Suppressor macrophage treated with lipopolysaccharide for 4 hours (primary cell): ENCODE measurements at places on chromosomes 7 and 10.

- DNase-seq, result no peak
These were observed 28.9 kb upstream of the ASAH2 start for GRCh38 chr10:50280049-50280841.

DNA sequence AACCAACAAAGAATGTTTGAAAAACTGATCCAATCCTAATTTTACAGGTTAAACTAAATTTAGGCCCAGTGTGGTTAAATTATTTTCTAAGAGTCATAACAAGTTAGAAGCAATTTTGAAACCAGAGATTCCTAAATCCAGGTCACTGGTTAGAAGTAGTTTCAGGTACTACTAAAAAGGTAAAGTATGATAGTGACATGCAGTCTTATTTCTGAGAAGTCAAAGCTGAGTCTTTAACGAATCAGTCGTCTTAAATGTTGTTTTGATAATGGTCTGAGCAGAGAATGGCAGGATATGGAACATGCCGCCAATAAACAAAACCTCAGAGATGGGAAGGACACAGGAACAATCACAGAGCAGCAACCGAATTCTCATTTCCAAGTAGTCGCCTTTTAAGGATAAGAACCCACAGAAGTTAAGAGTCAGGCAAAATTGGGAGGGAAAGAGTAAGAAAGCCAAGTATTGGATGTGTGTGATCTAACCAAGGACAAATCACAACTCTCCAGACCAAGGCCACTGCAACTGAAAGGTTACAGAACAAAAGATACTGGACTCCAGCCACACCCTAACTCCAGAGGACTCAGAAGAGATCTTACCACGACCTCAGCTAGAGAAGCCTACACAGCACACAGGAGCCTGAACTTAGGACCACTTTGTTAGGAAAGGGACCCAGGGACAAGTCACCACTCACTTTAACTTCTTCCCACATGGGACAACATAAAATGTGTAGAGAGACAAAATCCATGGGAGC is 19.7 kb downstream of the TMEM243 start:
- no peak for DNase-seq

GRCh38 chr10:128855618-128856428 is 611.2 kb upstream of the MGMT start:
- no peak for DNase-seq

DNA sequence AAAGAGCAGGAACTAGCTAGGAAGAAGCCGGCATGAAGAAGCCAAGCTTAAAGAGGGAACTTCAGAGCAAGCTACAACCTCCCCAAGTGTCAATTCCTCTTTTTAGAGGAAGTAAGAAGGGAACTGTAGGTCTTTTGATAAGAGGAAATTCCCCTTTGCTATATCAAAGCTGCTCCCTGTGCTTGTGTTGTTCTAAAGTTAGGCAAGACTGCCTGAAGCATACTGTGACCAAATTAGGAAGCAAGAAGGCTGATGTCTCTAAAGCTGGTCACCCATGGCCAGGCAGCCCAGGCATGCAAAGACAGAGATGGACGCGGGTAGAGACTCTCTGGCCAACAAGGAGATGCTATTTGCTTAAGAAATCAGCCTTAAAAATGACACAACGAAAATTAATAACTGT is 87.9 kb downstream of the RNF216 start:
- DNase-seq, result peak; percentile 95

GRCh38 chr7:17302575-17303142 is 4.2 kb downstream of the AHR start:
- peak; percentile 55 for DNase-seq

- DNase-seq, result no peak
These were observed 1123.9 kb downstream of the CNTNAP2 start for GRCh38 chr7:147240468-147240867.

DNA sequence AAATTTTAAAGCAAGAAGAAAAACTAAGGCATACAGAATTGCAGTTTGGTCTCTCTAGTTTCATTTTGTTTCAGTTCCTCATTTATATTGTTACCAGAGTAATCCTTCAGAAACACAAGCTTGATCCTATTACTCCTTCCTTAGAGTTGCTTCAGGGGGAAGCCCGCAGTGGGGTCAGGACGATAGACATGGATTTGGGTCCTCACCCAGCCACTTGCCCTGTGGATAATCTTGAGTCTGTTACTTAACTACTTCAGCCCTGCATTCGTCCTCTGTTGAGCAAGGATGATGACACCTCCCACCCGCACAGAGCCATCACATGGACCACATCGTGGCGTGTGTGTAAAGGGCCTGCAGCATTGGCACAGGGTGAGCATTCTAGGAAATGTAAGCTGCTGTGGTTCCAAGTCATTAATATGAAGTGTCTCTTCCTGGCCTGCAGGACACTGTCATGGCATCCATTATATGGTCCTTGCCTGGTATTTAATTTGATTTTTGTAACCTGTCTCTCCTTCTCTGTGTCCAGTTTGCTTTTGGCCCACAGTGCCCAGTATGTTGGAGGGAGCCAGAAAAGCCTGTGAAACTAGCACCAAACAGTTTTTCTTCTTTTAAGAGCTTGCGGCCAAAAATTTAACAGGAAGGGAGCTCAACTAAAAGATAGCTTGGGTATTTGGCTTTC is 111.2 kb downstream of the EEPD1 start:
- DNase-seq, result peak; percentile 90

GRCh38 chr10:29481906-29482440 is 152.8 kb downstream of the SVIL start:
- no peak for DNase-seq

GRCh38 chr10:59079386-59080226 is 96.8 kb upstream of the PHYHIPL start:
- DNase-seq, result no peak

- DNase-seq, result no peak
These were observed 125.4 kb downstream of the ITIH5 start for GRCh38 chr10:7541137-7542087.

DNA sequence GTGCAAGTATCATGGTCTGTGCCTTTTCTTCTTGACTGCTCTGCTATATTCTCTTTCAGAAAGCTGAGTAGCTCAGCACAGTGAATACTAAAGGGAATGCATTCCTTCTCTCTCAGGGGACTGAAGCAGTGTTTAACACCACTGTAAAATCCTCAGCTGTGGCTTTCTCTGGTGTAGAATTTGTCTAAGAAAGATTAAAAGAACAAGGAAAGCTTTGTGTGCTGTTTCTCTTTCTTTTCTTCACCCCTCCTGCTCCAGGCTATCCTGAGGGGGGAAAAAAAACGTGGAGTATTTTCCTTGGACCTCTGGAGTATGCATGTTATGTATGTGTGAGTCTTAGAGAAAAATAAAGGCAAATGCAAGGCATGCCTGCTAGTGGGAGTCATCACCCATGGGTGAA is 383.9 kb downstream of the AUTS2 start:
- no peak for DNase-seq
